ENCODE measurements at places on chromosomes 13 and 19.

DNA sequence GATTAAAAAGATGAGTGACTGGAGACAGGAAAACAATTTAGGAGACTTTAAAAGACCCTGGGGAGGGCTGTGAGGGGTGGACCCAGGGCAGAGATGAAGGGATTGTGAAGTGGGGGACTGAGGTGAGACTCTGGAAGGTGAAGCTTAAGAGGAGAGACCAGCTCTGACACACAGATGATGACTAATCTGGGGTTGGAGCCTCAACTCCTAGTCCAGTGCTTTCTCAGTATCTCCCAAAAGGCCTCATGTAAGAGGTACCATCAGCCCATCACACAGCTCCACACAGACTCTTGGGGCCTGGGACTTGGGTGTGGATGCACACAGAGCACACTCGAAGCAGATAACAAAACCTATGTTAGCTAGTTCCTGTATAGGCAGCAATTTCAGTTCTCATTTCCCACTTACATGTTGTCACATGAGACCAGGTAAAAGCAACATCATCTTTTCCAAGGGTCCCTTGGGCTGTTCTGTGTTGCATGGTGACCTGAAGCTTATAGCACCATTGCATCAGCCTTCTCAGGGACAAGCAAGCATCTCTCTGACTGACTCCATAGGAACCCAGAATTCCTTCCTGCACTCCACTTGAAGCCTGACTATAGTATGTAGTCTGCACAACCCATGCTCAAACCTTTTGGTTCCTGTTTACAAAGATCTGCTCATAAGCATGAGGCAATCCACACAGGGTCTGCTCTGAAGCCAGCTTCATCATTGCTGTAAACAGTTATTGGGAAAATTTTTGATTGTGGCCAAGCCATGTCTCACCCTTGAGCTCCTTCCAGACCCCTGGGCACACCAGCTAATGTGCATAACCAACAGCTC lies 88.6 kb upstream of the MYCBP2 start:
- DNase-seq: no peak

GRCh38 chr13:90477216-90477615 lies 870.3 kb upstream of the MIR17HG start:
- DNase-seq: no peak

DNA sequence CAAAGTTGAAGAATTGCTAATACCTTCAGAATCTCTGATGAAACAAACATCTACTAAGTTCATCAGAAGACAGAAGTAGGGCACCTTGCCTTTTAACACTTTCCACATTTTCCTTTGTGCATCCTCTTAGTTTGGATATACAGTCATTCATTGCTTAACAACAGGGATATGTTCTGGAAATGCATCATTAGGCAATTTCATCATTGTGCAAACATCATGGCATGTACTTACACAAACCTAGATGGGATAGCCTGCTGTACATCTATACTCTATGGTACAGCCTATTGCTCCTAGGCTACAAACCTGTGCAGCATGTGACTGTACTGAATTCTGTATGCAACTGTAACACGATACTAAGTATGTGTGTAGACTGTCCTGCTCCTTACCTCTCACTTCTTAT lies 169.8 kb downstream of the SUCLA2 start:
- no peak for DNase-seq

DNA sequence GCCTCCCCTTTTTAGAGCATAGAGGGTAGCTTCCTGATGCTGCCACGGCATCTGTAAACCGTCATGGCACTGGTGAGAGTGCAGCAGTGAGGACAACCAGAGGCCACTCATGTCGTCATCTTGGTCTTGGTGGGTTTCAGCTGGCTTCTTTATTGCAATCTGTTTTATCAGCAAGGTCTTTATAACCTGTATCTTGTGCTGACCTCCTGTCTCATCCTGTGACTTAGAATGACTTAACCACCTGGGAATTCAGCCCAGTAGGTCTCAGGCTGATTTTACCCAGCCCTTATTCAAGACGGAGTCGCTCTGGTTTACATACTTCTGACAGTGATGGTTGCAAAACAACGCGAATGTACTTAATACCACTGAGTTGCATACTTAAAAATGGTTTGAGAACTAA lies 14.4 kb upstream of the FBN3 start:
- DNase-seq: no peak

GRCh38 chr19:54893406-54893805 lies 12.5 kb upstream of the NCR1 start:
- no peak for DNase-seq

DNA sequence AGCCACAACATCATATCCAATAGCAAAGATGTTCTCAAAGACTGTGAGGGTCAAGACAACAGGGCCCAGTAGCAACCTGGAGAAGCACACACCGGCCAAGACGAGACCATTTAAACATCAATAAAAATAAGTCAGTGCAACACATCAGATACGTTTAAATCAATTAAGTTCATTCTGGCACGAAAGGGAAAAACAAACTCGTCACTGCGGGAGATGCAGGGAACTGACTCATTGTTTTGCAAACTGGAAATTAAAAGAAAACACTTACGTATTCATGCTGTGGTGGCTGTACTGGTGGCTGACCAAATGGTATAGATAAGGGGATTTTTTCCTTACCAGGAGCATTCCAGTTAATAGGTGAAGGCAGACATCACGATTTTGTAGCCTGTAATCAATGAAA lies 26.3 kb upstream of the SLC15A1 start:
- no peak for DNase-seq

GRCh38 chr19:52170863-52171320 lies 529 bp downstream of the ZNF836 start:
- no peak for DNase-seq

GRCh38 chr19:15318241-15318691 lies 14.1 kb downstream of the BRD4 start:
- DNase-seq: no peak

All from NCI-H187 (cell line).